ENCODE measurements at places on chromosomes 5 and 9.

- peaks cover 16% of the 10 kb centered on the region for H3K4me1 ChIP-seq
- H3K4me3 ChIP-seq, result no peak overlapping the region
- no peaks in the 10 kb centered on the region for H3K36me3 ChIP-seq
- H3K27ac ChIP-seq, result no peak overlapping the region
- DNase-seq, result no peak
Observed at GRCh38 chr9:72477930-72478518, 43.4 kb upstream of the TMC1 start.

GRCh38 chr9:133221177-133221809 lies 12.2 kb upstream of the OBP2B start:
- no peak for DNase-seq
- H3K4me3 ChIP-seq, result no peak overlapping the region
- no peaks in the 10 kb centered on the region for H3K4me1 ChIP-seq
- H3K27ac ChIP-seq, result no peak overlapping the region

DNA sequence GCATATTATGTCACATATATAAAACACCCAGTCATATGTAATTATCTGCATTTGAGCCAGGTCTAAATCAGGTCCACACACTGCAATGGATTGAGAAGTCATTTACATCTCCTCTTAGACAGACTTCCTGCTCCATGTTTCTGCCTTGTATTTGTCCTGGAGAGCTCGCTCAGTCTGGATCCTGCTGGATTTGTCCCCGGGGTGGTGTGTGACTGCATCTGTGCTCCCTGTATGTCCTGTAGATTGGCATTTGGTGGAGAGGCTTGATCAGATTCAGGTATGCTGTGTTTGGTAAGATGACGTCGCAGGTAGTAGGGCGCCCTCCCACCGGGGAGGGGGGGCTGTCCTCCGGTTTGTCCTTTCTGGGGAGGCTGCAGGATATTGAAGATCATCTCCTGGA lies 33.6 kb upstream of the IER5L start:
- DNase-seq, result no peak
- no peak overlapping the region for H3K4me3 ChIP-seq
- no peaks in the 10 kb centered on the region for H3K36me3 ChIP-seq
- no peak overlapping the region for H3K27ac ChIP-seq
- H3K4me1 ChIP-seq, result peaks cover 25% of the 10 kb centered on the region

DNA sequence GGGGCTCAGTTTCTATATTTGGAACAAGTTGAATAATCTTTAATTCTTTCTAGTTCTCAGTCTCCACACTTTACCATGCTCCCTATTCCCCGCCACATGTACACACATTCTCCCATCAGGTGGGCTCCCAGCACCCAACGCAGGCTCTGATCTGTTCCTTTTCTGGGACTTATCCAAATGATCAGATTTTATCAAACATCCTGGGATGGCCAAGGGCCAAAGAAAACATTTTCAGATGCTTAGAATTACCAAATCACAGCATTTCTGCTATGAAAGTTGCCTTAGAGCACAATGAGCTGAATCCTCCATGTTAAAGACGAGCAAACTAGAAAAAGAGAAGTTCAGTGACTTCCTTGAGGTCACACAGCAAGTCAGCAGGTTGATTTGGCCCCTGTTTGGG lies 153.4 kb downstream of the SEC61B start:
- no peak overlapping the region for H3K4me3 ChIP-seq
- H3K4me1 ChIP-seq, result no peaks in the 10 kb centered on the region
- no peak overlapping the region for H3K27ac ChIP-seq

GRCh38 chr5:161637591-161637990 lies 47.9 kb upstream of the GABRA6 start:
- no peak overlapping the region for H3K4me3 ChIP-seq
- no peak overlapping the region for H3K27ac ChIP-seq
- H3K4me1 ChIP-seq, result no peaks in the 10 kb centered on the region
- H3K27me3 ChIP-seq, result no peaks in the 10 kb centered on the region
- H3K36me3 ChIP-seq, result no peaks in the 10 kb centered on the region
- no peak for DNase-seq

- no peaks in the 10 kb centered on the region for H3K27me3 ChIP-seq
- no peaks in the 10 kb centered on the region for H3K36me3 ChIP-seq
- H3K4me3 ChIP-seq, result no peak overlapping the region
- DNase-seq, result no peak
- no peak overlapping the region for H3K27ac ChIP-seq
- H3K4me1 ChIP-seq, result peaks cover 23% of the 10 kb centered on the region
Observed at GRCh38 chr9:36438536-36439236, 38.6 kb upstream of the RNF38 start.
